Muscle of leg (tissue), 16 donors: ENCODE measurements at places on chromosomes 2 and 18. TPM values are rescaled to one million over a fixed set of nuclear protein-coding genes. Genes with fewer than 3 reads are reported as not detected.

The MC5R gene
- polyA plus RNA-seq, result 1.6 TPM

The DNMT3A gene
- 55.2 TPM for polyA plus RNA-seq

The MALL gene
- polyA plus RNA-seq, result 16.1 TPM

The MDH1B gene
- polyA plus RNA-seq, result 0.39 TPM

The SERPINB12 gene
- 0.43 TPM for polyA plus RNA-seq

The UGT1A8 gene
- not detected for polyA plus RNA-seq

DNA sequence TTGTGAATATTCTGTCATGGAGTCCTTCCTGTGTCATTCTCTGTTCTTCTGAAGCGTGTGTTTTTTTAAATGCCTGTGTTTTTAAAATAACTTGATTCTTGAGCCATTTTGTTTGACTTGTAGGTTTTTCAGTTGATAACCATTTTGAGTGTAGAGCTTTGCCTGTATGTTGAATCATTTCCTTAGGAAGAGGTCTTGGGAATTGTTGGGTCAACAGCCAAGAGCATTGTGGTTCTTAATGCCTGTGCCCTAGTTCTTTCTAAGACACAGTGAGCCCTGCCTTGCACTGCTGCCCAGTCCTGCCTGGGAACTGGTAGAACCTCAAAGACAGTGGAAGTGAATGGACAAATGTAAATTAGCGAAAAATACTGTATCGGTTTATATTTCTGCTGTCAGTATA, 25.9 kb downstream of the RAB12 start:
- DNase-seq, result no peak
- H3K4me1 ChIP-seq, result no peaks in the 10 kb centered on the region
- H3K27ac ChIP-seq, result no peak overlapping the region

GRCh38 chr18:11425211-11425610, 184.2 kb upstream of the SLC35G4 start:
- DNase-seq, result no peak
- no peaks in the 10 kb centered on the region for H3K27me3 ChIP-seq
- H3K27ac ChIP-seq, result no peak overlapping the region
- no peaks in the 10 kb centered on the region for H3K4me1 ChIP-seq
- H3K36me3 ChIP-seq, result no peaks in the 10 kb centered on the region
- no peak overlapping the region for H3K4me3 ChIP-seq

- peaks cover 3% of the 10 kb centered on the region for H3K27me3 ChIP-seq
- H3K4me1 ChIP-seq, result peaks cover 21% of the 10 kb centered on the region
- H3K36me3 ChIP-seq, result no peaks in the 10 kb centered on the region
- no peak overlapping the region for H3K4me3 ChIP-seq
- H3K27ac ChIP-seq, result no peak overlapping the region
Measured at GRCh38 chr2:20482725-20483124, 35.9 kb downstream of the RHOB start.

GRCh38 chr2:112006076-112006410, 49.0 kb upstream of the TMEM87B start:
- peaks cover 6% of the 10 kb centered on the region for H3K36me3 ChIP-seq
- no peaks in the 10 kb centered on the region for H3K27me3 ChIP-seq
- H3K4me3 ChIP-seq, result no peak overlapping the region
- peaks cover 4% of the 10 kb centered on the region for H3K4me1 ChIP-seq
- H3K27ac ChIP-seq, result no peak overlapping the region
- no peak for DNase-seq

DNA sequence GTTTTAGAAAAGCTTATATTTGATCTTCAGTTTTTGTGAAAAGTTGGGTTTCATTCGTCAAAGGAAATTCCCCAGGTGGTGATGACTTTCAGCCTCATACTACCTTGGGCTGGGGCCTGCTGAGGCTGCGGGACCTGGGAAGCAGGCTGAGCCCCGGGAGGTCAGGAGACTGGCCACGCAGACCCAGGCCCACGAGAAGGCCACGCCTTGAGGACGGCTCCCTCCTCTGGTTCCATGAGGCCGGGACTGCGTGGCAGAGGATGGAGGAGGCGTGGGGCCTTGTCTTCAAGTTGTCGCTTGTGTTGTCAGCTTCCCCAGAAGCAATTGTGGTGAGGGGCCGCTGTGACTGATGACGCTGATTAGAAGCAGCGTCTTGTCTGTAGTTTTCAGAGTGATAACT, 11.8 kb downstream of the CNDP2 start:
- H3K4me3 ChIP-seq, result no peak overlapping the region
- DNase-seq, result no peak
- no peaks in the 10 kb centered on the region for H3K27me3 ChIP-seq
- peaks cover 19% of the 10 kb centered on the region for H3K4me1 ChIP-seq

DNA sequence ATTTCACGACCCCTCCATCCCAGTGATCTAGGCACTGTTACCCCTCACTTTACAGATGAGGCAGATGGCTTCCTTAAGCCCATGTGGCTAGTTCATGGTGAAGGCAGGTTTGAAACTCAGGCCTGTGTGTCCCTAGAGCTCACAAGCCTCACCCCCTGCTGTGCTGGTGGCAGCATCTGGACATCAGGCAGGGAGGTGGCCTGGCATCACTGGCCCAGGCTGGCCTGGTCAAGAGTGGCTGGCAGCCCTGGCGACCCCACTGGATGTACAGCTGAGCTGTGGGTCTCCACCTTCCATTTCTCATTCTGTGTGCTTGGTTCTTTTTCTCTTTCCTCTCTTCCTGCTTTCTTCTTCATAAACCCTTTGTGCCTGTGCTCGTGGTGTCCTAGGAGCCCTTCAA, 56.3 kb downstream of the BOLA3 start:
- peaks cover 79% of the 10 kb centered on the region for H3K36me3 ChIP-seq
- H3K4me1 ChIP-seq, result peaks cover 5% of the 10 kb centered on the region

DNA sequence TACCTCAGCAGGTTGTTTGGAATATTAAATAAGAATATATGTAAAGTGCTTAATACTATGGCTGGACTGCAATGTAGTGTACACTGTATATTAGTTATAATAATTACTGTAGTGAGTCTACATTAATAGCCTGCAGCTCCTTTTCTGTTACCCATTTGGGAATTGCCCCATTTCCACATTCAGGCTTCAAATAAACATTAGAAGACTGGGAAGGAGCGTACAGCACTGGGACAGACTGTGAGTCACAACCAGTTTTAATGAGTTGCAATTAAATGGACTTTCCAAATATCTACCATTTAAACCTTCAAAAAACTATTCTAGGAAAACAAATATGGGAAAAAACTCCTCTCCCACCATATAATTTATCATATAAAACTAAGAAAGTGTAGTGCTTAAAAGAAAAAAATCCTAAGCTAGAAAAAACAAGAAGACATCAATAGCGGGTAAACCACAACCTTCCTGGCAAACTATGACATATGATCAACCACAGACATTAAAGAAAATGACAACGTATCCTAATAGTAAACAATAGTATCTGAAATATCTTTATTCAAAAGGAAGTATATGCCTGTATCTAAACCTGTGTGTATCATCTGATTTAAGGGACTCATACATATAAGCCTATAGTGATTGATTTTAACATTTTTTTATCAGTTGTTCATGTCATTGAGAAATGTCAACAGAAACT, 86.1 kb downstream of the TRIP12 start:
- peaks cover 13% of the 10 kb centered on the region for H3K36me3 ChIP-seq
- DNase-seq, result no peak
- no peaks in the 10 kb centered on the region for H3K27me3 ChIP-seq
- no peak overlapping the region for H3K4me3 ChIP-seq
- no peaks in the 10 kb centered on the region for H3K4me1 ChIP-seq

- no peak overlapping the region for H3K4me3 ChIP-seq
- no peak overlapping the region for H3K27ac ChIP-seq
- peak; percentile 89 for DNase-seq
- peaks cover 8% of the 10 kb centered on the region for H3K36me3 ChIP-seq
- H3K4me1 ChIP-seq, result peaks cover 11% of the 10 kb centered on the region
Measured at GRCh38 chr2:230824406-230824978, 40.2 kb upstream of the ITM2C start.

DNA sequence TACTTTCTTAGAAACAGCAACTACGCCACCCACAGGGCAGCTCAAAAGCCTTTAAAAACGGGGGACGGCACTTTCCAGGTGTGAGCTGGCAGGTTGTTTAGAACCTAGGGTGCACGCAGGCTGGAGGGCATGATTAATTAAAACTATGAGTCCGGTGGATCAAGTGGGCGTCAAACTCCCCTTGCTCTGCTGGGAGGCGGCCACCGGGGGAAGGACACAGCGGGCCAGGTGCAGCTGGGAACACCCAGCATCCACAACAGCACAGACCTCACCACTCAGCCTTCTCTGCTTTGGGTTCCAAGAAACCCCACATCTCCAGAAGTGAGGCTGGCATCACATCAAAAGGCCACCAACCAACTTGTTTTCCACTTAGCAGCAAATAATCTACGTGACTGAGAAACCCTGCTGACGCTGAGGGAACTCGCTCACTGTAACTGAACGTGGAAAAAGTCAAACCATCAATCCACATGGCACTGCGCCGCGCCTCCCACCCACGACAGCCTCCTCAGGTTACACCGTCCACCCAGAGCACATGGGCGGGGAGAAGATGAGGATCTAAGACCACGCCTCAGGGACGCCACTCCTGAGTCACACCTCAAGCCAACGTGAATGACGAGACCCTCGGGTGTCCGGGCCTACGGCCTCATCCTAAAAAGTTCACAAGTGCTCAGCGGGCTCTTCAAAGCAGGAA, 118.2 kb downstream of the ZNF516 start:
- no peak overlapping the region for H3K4me3 ChIP-seq
- no peaks in the 10 kb centered on the region for H3K27me3 ChIP-seq
- H3K27ac ChIP-seq, result no peak overlapping the region
- DNase-seq, result no peak

- DNase-seq, result no peak
- H3K36me3 ChIP-seq, result peaks cover 2% of the 10 kb centered on the region
- H3K4me3 ChIP-seq, result no peak overlapping the region
- H3K27me3 ChIP-seq, result no peaks in the 10 kb centered on the region
- no peak overlapping the region for H3K27ac ChIP-seq
Measured at GRCh38 chr18:35091841-35092240, 50.6 kb downstream of the MAPRE2 start.

- no peaks in the 10 kb centered on the region for H3K4me1 ChIP-seq
- peak; percentile 58 for DNase-seq
- no peak overlapping the region for H3K27ac ChIP-seq
- peaks cover 2% of the 10 kb centered on the region for H3K27me3 ChIP-seq
- H3K4me3 ChIP-seq, result no peak overlapping the region
Measured at GRCh38 chr2:16281451-16282335, 341.3 kb downstream of the MYCN start.

GRCh38 chr2:45826884-45827635, 175.6 kb downstream of the PRKCE start:
- peak overlapping the region; percentile 75 for H3K27ac ChIP-seq
- peak; percentile 78 for DNase-seq
- peaks cover 33% of the 10 kb centered on the region for H3K4me1 ChIP-seq
- H3K27me3 ChIP-seq, result no peaks in the 10 kb centered on the region

DNA sequence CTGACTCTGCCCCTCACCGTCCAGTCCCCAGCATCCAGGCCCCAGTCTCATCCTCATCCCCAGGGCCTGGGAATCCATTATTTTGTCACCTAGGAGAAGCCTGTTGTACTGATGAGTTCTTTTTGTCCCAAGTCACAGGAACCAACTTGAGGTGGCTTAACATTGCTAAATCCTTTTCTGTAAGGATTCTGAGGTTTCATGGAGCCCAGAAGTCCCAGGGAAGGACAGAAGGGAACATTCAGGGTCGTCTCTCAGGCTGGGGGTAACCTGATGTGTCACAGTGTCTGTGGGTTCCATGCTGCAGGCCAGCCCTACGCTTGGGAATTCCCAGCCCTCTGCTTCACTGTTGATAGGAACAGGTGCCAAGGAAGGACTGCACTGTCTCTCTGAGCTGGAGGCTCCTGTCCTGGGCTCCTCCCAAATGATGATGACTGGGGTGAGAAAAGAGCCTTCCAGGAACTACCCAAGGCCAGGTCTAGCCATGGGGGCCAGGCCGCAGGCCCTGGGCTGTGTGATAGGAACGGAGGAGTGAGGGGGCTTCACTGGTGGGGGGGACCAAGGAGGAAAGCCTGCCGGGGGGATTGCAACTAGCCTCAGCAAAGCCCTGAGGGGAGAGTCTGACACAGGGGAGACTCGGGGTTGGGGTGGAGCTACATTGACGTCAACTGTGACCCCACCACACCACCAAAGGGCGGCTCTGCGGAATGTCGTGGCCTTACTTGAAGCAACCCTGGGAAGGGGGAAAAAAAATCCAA, 145.7 kb downstream of the SMAD7 start:
- H3K4me3 ChIP-seq, result no peak overlapping the region
- peaks cover 14% of the 10 kb centered on the region for H3K36me3 ChIP-seq
- H3K27ac ChIP-seq, result no peak overlapping the region
- peaks cover 53% of the 10 kb centered on the region for H3K4me1 ChIP-seq
- no peaks in the 10 kb centered on the region for H3K27me3 ChIP-seq

DNA sequence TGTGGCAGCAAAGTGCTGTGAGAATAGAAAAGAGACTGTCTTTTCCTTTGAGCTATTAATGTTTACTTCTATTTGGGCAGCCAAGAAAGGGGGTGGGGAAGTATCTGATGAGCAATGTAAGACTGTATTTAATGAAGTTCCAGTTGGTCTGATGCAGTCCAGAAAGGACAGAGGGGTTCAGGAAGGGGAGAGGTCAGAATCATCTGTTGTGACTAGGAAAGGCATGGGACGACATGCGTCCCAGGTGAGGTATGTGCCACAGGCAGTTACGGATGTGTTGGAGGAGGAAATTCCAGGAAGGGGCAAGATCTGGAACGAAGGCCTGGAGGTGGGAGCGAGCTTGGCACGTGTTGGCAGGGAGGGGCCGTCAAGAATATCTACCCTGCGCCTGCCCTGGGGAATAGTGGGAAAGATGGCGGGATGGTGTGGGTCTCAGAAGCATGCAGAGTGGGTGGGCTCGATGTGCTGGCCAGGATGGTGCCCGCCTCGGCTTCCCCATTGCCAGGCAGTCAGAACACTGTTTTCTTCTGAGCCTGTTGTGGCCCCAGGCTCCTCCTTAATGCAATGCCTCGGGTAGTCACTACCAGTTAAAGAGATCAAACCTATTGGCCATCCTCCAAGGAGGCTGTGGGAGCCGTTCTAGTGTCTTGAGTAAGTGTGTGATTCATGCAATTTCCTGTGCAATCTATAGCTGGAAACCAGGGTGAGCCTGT, 57.8 kb upstream of the TXNDC2 start:
- no peak overlapping the region for H3K27ac ChIP-seq
- no peak overlapping the region for H3K4me3 ChIP-seq
- peaks cover 2% of the 10 kb centered on the region for H3K36me3 ChIP-seq
- H3K27me3 ChIP-seq, result no peaks in the 10 kb centered on the region
